ENCODE measurements at places on chromosomes 5 and 9.

DNA sequence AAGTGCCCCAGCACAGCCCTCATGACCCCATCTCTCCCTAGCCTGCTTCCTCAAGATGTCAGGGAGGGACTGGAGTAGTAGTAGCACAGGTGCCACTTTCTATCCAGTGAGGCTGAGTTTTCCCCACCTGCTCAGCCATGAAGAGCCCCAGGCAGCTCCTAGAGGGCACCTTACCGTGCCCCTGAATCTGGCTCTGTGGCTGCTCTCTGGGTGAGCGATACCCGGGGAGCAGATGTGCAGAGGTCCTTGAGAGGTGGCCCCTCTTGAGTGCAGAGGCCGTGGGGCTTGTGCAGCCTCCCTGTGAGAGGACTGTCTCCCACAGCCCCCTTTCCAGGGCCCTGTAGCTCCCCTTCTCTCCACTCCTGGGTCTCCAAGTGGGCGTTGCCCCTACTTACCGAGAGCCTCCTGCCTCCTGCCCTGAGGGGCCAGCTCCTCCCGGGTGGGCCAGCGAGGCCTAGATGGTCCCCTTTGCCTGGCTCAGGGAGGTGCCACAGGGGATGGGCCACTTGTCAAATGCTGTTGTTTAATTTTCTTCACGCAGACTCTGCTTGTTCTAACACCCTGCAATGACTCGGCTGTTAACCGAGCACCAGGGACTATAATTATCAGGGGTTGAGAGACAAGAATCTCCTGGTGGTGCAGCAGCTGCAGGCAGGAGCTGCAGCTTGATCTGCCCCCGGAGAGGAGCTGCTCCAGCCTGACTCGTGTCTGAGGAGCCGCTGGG lies 29.6 kb upstream of the PITX1 start:
- DNase-seq = no peak

- DNase-seq = no peak
Observed at GRCh38 chr9:116208417-116209232, 55.0 kb downstream of the PAPPA start.

DNA sequence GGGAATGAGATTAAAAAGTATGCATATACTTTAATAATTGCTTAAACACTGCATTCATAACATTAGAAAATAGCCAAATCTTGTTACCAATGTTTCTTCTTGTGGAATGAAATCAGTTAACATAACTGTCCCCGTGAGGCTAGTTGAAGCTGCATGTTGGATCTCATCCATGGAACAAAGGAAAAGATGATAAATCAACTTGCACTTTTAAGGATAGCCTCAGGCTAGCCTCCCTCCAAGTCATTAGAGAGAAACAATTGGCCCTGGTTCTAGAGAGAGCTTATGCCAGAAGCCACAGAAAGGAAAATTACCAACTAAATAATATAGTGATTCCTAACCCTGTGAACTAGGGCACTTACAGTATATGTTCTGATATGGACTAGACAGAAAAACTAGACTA lies 66.9 kb downstream of the GRIN3A start:
- DNase-seq = no peak

DNA sequence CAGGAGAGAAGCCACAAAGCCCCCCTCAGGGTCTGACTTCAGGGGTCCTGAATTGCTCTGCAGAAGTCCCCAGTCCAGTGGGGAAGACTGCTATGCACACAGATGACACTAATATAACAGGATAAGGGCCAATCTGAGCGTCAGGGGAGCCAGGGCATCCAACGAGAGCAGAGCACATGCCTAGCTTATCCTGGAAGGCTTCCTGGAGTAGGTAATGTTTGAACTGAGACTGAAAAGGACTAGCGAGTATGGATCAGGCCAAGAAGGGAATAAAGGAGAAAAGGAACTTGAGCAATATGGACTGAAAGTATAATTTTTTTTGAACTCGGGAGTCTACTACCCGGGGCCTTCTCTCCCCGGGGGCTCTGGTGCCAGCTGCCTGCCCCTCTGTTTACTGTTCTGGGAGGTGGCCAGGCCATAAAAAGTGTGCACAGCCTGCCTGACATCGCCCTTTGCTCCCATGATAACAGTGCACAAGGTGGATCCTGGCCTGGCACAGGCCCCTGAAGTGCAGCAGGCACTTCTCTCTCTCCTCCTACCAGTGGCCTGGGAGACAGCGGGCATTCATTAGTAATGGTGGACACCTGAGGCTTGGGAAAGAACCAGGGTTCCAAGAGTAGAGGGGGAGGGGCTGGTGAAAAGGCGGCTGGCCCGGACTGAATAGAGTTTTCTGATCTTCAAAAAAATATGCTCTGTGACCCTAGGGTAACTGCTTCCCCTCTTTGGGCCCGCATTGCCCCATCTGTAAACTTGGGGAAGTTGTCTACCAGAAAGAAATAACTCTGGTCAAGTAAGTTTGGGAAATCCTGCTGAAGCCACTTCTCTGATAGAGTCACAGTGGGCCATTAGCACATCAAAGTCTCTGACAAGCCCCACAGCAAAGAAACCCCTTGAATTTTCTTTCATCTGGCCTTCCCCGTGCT lies 4.6 kb upstream of the SLC6A7 start:
- no peak for DNase-seq

- no peak for DNase-seq
Observed at GRCh38 chr5:73306078-73306719, 133.2 kb downstream of the TMEM174 start.

GRCh38 chr9:109473329-109473728 lies 24.8 kb downstream of the PTPN3 start:
- DNase-seq = no peak

GRCh38 chr5:94693043-94693822 lies 74.8 kb downstream of the SLF1 start:
- DNase-seq = no peak

DNA sequence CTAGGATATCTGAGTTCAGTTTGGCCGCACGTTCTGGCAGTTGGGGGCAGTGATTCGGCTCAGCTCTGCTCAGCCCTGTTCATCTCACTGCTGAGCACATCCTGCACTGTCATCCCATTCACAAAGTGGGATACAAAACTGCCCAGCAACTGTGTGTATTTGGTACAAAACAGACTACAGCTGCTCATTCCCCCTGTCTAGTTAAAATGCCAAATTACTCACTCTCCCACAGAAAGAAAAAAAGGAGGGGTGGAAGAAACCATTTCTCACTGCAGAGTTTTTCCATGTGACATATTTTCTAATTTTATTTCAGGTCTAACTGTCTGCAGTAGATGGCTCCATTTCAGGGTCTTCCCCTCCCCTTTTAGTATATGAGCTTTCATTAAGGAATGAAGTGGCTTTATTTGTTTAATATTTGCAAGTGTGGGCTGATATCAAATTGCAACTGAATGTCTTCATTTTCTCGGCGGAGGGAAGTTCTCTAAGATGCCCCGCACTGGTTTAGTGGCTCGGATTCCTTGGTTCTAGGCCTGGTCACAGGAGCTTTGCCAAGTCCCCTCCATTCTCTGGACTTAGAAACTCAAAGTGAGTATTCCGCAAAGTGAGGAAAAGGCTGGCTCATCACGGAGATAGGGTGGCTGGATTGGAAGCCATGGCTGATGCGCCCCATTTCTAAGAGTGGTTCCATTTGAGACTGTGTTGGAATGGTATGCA lies 14.7 kb downstream of the COL15A1 start:
- DNase-seq = no peak

GRCh38 chr5:122463221-122463620 lies 151.2 kb downstream of the SNCAIP start:
- DNase-seq = no peak

DNA sequence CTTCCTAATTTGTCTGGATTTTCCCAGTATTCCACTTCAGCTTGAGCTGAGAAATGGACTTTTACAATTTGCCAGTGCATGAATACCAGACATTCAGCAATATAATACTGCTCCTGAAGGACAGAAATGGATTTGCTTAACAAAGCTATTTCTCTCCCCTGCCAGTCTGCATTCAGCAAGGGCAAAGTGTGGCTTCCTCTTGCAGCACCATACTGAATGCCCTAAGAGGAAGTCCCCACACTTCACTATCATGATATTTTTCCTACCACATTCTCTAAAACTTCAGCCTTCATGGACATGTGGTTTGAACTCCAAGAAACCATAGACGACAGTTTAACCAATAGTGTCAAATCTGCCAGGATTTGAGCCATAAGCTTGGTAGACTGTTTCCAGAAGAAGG lies 19.8 kb upstream of the TLE4 start:
- DNase-seq = no peak

GRCh38 chr5:137283801-137284200 lies 215.3 kb downstream of the SPOCK1 start:
- DNase-seq = no peak
